ENCODE measurements at places on chromosomes 2 and 18.

DNA sequence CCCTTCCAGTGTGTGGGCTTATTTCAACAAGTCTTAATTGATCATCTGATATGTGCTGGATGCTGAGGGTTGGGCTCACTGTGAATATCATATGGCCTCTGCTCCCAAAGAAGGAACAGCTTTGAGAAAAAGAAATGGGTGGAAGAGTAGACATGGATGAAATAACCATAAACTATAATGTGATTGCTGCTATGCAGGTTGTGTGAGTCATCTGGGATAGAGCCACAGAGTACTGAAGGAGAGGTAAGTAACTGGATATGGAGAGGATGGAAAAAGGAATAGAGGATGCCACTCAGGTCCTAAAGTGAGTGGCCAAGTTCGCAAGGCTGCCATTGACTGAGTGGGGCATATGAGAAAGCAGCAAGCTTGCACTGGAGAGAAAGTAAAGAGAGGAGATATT lies 8.7 kb upstream of the DSG2 start:
- DNase-seq: no peak

DNA sequence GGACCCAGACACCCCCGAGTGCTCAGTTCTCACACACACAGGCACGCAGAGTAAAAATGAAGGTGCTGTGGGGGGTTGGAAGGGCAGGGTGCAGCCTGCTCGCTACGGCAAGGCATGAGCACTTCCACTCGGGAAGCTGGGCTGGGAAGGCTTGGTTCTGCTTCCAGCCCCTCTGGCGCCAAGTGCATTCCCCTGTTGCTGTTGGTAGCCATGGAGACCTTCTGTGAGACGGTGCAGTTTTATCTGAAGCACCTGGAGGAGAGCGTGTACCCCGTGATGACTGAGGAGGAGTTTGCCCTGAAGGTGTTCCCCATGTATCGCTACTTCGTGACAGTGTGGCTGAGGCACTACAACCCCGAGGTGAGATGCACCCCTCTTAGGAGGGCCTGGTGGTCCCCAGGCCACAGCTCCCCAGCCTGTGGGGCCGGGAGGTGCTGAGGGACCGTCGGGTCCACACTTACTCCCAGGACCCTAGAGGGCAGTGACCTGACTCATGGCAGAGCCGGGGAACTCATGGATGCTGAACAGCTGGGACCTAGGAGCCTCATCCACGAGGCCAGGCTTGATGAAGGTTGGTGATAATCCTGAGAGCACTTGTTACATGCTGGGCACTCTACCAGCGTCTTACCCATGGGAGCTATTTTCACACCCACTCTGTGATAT lies 15.5 kb downstream of the MROH2A start:
- no peak for DNase-seq

DNA sequence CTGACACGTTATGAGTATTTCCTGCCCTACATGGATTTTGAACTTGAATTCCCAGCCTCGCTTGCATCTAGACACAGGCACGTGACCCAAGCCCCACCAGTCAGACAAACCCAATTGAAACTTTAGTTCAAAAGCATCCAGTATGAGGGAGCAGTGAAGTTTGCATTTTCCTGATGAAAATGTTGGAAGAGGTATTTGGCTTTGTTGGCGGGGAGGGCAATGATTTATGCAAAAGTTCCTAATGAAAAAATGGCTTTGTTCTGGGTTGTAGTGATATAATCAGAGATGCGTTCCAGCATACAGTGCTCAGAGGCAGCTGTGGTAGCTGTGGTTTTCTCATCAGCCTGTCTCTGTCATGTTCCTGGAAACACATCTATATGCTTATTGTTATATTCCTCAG lies 36.8 kb upstream of the CPS1 start:
- DNase-seq: no peak

GRCh38 chr2:235378944-235379343 lies 114.9 kb upstream of the AGAP1 start:
- DNase-seq: no peak

DNA sequence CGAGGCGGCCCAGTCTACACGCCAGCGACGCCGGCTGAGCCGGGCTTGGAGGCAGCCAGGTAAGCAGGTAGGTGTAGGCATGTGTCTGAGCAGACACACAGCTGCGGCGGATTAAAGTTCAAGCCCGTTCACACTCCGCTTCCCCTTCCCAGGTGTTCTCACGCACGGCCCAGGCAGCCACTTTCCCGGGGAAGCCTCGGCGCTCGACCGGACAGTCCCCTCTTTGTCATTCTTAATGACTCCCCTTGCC lies 367 bp downstream of the TGFA start:
- no peak for DNase-seq

GRCh38 chr18:36633961-36634412 lies 194.8 kb downstream of the TPGS2 start:
- no peak for DNase-seq

- DNase-seq: no peak
These were observed 65.4 kb downstream of the PDE1A start for GRCh38 chr2:182361477-182361876.

Measured in progenitor cell of endocrine pancreas (in vitro differentiated cells).